Aorta (tissue), 5 donors: ENCODE measurements at places on chromosomes 3 and 15.

DNA sequence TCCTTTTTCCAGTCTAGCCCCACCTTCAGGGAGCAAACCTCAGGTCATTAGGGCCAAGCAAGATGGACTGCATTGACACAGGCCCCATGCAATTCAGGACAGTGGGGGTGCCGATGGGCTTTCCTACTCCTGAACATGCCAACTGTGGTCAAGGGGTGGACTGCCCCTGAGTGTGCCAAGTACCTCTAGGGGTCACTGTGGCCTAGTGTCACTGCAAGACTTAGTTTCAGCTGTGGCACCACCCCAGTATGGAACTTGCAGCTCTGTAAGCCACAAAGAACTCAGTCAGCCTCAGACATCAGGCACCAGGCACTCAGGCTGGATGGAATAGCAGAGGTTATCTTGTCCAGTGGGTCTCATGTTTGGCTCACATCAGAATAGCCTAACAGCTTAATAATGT, 32.3 kb downstream of the EXOG start:
- DNase-seq = no peak

DNA sequence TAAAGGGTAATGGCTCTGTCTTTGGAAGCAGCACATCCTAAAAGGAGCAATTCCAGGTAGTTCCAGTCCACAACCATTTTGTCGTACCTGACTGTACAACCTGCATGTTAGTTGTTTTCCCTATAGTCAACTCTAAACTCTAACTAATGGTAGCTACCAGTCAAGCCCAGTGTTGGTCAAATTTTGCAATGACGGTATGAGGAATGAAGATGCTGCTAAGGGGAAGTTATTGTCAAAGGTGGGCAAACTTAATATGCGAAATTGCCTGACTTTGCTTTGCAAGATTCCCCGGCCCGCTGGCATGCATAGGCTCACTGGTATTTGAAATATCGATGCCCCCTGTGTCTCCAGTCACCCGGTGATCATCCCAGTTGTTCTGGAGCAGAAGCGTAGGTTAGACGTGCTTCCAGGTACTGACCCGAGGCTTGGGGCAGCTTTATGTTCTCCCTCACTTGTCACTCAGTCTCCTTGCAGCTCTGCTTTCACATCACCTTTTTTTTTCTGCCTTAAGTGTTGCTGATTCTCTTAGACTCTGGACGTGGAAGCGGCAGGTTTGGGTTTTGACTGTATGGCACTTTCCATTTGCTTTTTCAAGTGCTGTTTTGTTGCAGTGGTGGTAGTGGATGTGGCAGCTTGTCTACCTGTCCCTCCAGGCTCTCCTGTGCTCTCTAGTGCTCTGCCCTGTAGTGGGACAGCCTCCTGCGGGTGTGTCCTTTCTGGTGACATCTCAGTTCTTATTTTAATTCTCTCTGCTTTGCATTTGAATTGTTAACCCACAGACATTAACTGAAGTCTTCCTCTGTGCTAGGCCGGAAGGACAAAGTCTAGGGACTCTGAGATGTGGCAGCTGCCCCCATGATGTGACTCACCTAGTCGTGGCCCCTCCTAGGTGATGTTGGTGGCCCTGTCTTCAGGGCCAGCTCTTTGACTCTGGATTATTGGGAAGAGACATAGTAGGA, 95.8 kb upstream of the UMPS start:
- no peak for DNase-seq

GRCh38 chr3:145900056-145900829, 260.7 kb downstream of the PLOD2 start:
- DNase-seq = no peak

DNA sequence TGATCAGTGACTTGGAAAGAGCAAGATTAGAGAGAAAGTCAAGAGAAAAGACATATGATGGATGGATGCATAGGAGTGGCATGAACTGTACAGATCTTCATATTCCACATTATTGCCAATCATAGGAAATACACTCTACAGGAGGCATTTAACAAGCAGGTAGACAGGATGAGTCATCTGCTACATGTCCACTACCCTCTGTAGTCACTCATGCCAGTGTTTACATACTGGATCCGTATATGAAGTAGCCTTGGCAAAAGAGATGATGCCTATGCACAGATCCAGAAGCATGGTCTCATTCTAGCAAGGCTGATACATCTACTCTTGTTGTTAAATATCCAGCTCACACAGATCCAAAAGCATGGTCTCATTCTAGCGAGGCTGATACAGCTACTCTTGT, 632.1 kb downstream of the ROBO2 start:
- DNase-seq = no peak

- no peak for DNase-seq
Observed at GRCh38 chr3:12611117-12611516, 52.8 kb downstream of the RAF1 start.

GRCh38 chr3:58135712-58136543, 74.8 kb downstream of the DNASE1L3 start:
- DNase-seq = no peak

DNA sequence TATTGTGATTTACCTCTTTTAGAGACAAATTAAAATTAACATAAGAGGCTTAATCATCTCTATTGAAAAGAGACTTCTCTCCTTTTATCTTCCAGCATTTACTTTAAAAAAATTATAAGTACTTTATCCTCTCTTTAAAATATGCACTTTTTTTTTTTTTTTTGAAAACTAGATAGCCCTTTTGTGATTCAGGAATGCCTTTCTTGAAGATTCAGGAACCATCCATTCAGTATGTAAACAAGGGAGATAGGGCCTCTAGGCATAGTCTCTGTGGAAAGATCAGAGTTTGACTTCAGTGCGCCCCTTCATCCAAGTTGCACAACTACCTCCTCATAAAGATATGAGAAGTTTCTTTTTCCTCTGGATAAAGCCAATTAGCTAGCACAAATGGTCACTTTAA, 1163.7 kb downstream of the SI start:
- DNase-seq = no peak

DNA sequence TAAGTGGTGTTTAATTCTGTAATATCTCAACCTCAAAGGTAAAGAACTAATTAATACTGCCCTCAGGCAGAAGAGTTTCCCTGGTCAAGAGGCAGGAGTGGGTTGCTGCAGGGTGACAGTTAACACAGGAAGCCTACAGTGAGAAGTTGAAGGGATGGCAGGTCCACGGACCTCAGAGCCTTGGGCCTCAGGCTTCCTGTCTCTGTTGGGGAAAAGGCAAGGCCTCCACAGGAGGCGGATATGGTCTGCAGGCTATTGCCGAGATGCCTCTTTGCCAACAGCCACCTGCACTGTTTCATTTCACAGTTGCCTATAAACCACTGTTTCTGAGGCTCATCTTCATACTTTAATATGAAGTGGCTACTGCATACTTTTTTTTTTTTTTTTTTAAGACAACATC, 33.3 kb upstream of the RPN1 start:
- no peak for DNase-seq

GRCh38 chr15:39908186-39908585, 11.9 kb downstream of the GPR176 start:
- DNase-seq = no peak

GRCh38 chr3:45785605-45786150, 10.7 kb downstream of the SLC6A20 start:
- DNase-seq = no peak

GRCh38 chr3:112303764-112304325, 9.8 kb upstream of the SLC9C1 start:
- no peak for DNase-seq
